D721Med (cell line): ENCODE measurements at places on chromosomes 4 and X.

DNA sequence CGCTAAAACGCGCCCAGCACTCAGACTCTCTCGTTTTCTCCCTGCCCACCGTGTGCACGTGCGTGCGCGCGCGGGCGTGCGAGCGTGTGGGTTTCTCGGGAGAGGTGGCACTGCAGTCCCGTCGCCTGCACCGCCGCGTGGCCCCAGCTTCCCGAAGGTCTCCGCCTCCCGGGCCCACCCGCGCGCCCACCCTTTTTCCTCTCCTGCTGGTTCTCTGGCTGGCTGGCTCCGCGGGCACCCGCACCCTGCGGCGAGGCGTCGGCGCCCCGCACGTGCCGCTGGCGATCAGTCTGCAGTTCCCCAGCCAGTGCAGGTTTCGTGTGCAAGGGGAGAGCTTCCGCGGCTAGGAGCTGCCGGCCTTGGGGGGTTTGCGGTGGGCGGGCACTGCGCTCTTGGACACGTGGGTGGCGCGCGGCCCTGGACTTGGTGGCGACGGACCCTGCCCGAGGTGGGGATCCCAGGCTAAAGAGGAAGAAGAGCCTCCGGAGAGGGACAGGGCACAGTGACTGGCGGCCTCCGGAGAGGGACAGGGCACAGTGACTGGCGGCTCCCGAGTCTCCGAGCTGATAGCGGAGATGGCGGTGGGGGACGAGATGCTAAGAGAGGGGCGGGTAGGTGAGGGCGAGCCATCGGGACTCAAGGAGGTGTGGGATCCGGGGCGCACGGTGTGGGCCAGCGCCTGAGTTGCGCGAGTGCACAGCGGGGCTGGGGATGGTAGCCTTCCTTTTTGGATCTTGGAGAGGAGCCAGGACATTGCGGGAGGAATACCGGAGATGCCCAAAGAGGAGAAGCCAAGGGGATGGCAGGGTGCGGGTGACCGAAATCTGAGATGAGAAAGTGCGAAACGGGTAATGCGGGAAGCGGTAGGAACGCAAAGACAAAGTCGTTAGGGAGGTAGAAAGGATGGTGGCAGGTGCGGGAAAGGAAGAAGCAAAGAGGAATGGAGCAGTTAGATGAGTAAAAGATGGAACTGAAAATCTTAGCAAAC, at the start of gene FAM184B:
Gene FAM184B (minus strand): TSS at position 322 of the 988 bp plus-strand sequence. CDS start 322 bp downstream, outside the sequence.
- no peak for DNase-seq

GRCh38 chr4:87073199-87074120, 138.6 kb downstream of the AFF1 start:
- no peak for DNase-seq

GRCh38 chr4:6319530-6320150, 50.0 kb downstream of the WFS1 start:
- no peak for DNase-seq

GRCh38 chr4:13611283-13611842, 16.2 kb downstream of the BOD1L1 start:
- DNase-seq = no peak

GRCh38 chr4:153623491-153623890, 60.6 kb upstream of the TLR2 start:
- DNase-seq = no peak

DNA sequence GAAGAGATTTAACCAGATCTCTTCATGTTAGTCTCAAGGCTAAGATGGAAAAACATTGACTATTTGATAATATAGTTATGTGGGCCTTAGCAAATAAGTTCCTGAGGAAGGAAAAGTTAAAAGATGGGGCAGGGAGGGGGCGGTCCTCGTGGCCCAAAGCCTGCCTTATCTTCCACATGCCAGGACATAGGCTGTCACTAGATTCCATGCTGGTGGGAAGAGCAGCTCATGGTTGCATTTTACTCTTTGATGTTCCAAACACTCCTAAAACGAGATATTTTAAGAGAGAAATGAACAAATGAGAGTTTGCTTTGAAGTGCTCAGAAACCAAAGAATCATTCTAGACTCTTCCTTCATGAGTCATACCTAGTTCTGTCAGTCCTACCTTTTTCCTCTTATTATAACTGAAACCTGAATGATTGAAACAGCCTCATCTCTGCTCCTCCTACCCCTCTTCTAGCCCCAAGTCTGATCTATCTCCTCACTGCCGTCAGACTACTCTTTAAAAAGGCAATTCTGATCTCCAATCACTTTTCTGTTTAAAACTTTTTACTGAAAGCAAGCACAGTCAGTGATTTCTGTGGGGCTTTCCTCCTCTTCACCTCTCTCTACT, 25.1 kb downstream of the RAB9B start:
- no peak for DNase-seq

GRCh38 chrX:114073926-114074325, 510.0 kb upstream of the HTR2C start:
- no peak for DNase-seq

DNA sequence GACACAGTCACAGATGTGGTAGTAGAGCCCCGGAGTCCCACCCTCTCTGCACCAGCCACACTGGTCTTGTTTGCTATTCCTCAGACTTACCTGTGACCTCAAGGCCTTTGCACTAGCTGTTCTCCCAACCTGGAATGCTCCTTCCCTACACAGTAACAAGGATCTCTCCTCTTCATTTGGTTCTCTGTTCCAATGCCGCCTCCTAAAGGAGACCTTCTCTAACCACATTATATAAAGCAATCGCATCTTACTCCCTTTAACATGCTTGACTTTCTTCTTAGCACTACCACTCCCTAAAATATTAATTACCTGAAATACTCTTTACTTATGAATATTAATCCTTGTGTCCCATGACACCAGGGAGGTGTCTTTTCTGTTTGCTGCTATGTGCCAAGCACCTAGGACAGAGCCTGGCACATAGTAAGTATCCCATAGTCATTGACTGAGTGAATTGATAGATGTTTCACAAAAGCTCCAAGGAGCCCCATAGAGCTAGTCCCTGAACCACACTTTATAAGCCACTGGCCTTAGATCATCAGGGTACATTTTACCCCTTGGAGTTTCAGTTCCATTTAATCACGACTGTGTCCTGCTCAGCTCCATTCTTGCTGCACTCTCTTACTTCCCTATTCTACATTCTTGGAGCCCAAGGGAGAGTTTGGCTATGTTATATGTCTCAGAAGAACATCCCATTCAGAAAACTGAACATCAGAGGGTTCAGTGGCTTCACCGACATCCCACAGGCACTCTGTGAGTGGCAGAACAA, 312.7 kb downstream of the RAB28 start:
- DNase-seq = no peak

DNA sequence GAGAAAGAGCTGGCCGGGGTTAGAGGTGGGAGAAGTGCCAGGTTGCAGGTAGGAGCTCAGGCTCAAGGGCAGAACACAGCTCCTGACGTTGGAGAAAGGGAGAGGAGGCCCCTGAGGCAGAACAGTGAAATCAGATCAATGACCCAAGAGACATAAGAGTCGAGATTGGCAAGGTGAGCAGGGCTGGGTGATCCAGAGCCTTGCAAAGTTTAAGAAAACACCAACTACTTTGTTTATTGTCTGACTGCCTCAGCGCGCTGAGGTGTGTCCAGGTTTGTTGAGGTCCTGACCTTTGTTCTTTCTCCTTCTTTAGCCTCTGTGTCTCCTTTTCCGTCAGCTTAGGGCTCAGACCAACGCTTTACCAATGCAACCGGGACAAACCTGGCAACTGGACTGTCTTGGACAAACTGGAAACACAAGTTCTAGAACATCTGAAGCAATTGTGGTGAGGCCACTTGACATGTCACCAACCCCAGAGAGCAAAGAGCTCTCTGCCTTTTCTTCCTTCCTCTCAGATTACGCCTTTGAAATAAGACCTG, 28.3 kb downstream of the CHRNA9 start:
- DNase-seq = no peak

DNA sequence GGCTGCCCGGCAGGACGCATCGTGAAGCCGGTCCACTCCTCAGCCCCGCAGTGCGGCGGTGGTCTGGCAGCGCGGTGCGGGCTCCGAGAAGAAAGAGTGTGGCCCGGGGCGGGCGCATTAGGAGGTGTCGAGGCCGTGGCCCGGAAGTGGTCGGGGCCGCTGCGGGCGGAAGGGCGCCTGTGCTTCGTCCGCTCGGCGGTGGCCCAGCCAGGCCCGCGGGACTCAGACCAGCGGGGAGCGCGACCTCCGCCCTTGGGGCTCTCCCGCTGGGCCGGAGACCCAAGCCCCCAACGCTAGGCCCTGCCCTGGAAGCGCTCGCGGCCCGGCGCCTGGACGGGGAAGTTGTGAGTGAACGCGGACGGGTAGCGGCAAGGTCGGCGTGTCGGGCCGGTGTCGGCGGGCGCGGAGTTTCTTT, 60.0 kb downstream of the HS3ST1 start:
- DNase-seq = no peak

DNA sequence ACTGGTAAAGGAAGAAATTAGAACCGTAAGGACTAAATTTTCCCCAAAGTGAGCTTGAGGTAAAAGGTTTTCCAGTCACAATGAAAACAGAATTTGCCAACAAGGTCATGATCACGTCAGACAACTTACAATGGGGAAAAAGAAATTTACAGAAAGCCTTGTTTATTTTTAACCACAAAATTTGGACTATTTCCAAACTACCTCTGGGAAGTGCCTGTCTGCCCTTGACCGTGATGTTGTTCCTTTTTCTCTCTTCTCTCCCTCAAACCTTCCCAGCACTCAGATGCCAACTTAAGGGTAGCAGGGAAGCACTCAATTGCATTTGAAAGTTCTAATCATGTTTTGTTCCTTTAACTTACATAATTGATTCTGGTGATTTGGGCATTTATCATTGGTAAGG, 32.5 kb downstream of the MEPE start:
- no peak for DNase-seq
